NK-92 treated with Interleukin-12 subunit alpha and Interleukin-12 subunit beta, amount 100 ng/mL, for 24 hours (cell line): ENCODE measurements at places on chromosomes 7 and 10.

DNA sequence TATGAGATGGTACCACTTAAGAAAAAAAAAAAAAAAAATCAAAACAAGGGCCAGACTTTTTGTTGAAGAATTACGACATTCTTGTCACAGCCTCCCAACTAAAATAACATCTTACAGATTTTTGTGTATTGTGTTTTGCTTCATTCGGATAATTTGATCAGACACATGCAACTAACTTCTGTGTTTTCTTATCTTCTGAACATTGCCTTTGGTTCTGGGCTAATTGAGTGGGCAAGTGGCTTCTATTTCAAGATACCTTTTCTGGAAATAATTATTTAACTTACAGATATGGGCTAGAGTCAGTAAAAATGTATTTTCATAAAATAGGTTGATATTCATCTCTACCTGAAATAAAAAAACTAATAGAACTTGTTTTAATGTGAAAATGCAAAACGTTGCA, 165.1 kb downstream of the ANKRD7 start:
- DNase-seq, result no peak

GRCh38 chr7:102185796-102186195, 100.9 kb upstream of the SH2B2 start:
- DNase-seq, result no peak

GRCh38 chr10:86345859-86346798, 20.5 kb downstream of the GRID1 start:
- DNase-seq, result no peak

- no peak for DNase-seq
Observed at GRCh38 chr7:55502858-55503440, 69.4 kb downstream of the VOPP1 start.

DNA sequence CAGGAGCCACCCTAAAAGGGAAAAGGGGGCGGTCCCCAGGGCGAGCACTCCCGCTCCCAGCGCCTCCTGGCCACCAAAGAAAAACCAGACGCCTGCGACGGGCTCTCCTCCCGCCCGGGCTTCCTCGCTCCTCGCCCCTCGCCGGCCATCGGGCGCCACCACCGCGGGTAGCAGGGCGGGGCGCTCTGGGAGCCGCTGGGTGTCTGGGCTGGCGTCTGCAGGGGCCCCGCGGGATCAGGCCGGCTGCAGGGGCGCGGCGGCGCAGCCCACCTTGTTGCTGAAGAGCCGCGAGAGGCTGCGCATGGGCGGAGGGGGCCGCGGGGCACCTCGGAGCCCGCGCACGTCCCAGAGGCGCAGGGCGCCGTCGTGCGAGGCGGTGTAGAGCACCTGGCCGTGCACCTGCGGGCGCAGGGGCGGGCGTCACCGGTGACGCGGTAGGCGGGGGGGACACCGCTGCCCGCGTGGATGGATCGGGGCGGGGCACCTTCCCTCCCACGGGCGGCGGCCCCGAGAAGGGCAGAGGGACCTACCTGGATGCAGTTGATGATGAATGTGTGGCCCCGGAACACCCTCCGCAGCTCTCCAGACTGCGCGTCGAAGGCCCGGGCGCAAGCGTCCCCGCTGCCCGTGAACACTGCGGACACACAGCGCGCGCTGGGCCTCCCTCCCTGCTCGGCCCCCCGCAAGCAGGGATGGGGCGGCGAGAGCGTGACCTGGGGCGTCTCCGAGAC, 28.3 kb downstream of the WDR86 start:
- no peak for DNase-seq

- no peak for DNase-seq
Observed at GRCh38 chr7:7701527-7701926, 16.9 kb downstream of the RPA3 start.

GRCh38 chr7:2830609-2831376, 13.3 kb downstream of the GNA12 start:
- no peak for DNase-seq

DNA sequence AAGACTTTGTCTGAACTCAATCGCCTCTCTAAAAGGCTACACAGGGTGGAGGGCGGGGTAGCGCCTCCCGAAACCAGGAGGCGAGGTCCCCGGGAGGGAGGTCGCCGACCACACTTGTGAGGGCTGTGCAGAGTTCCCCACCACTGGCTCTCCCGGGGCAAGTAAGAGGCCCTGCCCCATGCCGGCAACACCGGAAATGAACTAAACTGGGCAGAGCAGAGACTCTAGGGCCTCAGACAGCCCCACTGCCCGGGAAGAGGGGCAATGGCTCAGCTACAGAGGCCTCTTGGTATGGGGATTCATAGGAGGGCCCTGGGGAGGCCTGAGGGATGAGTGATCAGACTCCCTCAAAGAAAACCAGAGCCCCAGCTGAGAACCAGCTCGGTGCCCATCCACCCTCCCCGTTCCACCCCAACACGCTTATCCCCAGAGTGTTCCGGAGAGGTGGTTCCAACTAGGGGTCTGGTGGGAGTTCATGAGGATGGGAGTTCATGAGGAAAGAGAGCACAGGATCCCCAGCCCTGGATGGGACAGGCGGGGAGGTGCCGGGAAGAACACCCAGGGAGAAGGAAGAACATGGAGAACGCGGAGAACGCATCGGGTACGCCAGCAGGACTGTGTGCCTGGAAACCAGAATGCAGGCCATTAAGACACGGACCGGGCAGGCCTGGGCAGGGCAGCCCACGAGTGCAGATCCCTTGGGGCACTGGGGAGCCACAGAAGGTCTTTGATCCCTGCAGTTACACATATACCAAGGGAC, 89.4 kb upstream of the MYL10 start:
- DNase-seq, result no peak

- DNase-seq, result no peak
Observed at GRCh38 chr10:86415583-86415982, 49.0 kb upstream of the GRID1 start.
